Colonic mucosa (tissue), 4 donors: ENCODE measurements at places on chromosomes 5 and 9. TPM values are rescaled to one million over a fixed set of nuclear protein-coding genes. Genes with fewer than 3 reads are reported as not detected.
A peak's percentile ranks its signal among the peaks of the same experiment; 100 is the strongest.

DNA sequence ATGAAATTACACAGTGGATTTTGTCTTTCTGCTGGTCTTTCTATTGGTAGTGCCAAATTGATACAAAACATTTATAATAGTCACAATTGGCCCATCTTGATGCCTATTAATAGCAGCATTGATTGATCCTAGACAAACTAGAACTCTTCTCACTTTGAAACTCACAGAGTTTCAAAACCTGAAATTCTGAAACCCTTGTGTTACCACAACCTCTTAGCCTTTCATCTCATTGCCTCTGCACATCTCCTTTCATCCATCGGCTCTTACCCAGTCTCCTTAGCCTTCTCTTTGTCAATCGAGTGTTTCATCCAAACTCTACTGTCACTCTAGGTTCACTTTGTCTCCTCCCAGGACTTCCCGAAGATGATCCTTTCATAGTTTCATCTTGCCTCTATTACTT lies 22.1 kb downstream of the PLPPR1 start:
- no peak for DNase-seq

DNA sequence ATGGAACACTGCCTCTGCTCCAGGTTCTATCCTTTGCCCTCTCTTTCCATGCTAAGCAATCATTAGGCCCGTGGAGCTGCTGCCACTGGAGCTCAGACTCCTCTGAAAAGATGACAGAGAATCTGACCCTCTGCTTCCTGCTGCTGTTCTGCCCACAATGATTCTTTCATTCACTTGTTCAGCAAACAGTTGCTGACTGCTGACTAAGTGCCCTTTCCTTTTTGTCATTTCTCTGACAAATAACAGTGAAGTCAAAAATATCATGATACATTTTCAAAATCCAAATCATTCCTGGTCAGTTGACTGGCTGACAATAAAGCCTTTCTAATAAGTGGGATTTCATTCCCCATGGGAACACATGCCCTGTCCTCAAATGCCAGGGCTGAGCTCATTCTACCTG lies 110.1 kb downstream of the SIL1 start:
- DNase-seq = no peak

DNA sequence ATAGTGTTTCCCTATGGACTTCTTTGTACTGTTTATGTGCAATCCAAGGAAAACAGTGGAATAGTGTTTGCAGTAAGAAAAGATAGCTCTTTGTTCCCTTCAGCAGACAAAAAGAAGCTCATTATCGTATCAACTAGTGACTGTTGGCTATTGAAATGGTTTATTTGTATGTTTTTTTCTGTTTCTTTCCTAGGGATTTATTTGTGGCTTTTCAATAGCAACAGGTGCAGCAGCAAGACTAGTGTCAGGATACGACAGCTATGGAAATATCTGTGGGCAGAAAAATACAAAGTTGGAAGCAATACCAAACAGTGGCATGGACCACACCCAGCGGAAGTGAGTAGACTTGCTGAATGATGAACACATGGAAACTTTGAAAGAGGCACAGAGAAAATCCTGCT lies 65.1 kb downstream of the SLC44A1 start:
- DNase-seq = no peak

- no peak for DNase-seq
These were observed 7.4 kb upstream of the SPDL1 start for GRCh38 chr5:169576181-169576598.

- peak; percentile 61 for DNase-seq
These were observed 1.1 kb downstream of the LARP1 start for GRCh38 chr5:154756009-154756867.

DNA sequence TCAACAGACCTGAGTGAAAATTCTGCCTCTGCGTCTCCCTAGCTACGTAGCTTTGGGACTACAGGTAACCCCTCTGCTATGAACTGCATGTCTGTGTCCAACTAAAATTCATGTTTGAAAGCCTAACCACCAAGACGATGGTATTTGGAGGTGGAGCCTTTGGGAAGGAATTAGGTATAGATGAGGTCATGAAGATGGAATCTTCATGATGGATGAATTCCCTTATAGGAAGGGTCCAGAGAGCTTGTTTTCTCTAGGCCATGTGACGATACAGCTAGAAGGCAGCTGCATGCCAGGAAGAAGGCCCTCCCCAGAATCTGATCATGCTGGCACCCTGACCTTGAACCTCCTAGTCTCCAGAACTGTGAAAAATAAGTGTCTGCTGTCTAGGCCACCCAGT lies 296.4 kb downstream of the SLIT3 start:
- no peak for DNase-seq

GRCh38 chr9:35649431-35650340 lies 1.0 kb downstream of the SIT1 start:
- DNase-seq = no peak

DNA sequence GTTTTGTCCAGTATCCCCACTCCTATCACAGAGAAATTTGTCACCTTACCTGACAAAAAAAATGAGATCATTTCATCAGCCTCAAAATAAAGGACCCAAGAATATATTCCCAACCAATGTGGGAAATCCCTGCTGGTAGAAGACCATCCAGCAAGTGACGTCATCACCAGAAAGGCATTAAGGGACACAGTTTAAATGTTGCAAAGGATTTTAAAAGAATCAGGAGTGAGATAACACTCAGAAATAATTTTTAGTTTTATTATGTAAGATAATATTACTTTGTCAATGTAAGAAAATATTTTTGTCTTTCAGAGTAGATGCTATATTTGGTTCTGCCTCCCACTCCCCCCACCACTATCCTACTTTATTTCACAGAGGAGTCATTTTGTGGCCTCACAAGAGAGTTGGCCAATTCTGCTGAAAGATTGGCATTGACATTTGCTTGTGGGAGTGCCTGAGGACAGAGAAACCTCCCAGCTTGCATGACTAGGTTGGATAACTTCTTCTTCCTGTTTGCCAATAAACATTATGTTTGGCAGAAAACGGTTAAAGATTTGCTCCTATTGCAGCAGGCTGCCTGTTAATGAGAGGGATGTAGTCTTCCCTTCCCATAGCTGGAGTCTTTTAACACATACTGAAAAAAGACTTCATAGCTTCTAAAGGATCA lies 288.6 kb upstream of the DAB2 start:
- DNase-seq = no peak

GRCh38 chr5:177133096-177133852 lies at the start of gene NSD1:
Gene NSD1 (plus strand): TSS chr5:177133773. CDS start chr5:177135104, 1,331 bp downstream.
- DNase-seq = peak; percentile 90

DNA sequence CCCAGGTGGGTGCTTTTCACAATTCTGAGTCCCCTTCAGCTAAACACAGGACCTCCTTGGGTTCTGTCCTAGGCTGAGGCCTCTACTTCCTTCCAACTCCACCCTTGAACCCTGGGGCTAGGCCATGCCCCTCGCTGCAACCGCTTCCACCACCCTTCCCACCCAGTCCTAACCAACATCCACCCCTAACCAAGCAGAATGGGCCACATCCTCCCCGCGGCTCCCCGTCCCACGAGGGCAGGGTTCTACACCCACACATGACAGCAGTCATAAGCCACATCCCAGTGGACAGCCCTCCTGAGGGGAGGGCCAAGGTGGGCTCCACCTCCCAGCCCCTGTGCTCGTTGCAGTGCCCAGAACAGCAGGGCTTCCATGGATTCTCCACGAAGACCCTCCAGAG lies 65.8 kb downstream of the SHB start:
- no peak for DNase-seq

GRCh38 chr9:131469356-131469755 lies 33.4 kb upstream of the POMT1 start:
- DNase-seq = no peak

- DNase-seq = peak; percentile 25
These were observed 212.0 kb downstream of the DEPDC1B start for GRCh38 chr5:60487885-60488442.

- no peak for DNase-seq
These were observed 287.8 kb downstream of the MTRR start for GRCh38 chr5:8156706-8157105.

DNA sequence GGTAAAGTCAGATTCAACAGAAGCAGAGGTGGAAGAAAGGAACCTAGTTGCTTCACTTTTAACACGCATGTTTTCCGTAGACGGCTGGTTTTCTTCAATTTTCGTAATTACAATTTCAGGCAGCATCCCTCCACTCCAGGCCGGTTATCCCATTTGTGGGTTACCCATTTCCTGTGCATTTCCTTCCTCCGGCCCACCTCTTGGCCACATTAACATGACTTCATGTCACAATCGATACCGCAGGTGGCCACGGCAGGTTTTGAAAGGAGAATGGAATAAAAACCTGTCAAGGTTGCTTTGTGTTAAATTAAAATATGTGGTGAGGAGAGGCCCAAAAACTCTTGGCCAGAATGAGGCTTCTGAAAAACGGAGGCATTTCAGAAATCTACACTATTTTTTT lies 130.2 kb downstream of the PCSK5 start:
- DNase-seq = no peak

DNA sequence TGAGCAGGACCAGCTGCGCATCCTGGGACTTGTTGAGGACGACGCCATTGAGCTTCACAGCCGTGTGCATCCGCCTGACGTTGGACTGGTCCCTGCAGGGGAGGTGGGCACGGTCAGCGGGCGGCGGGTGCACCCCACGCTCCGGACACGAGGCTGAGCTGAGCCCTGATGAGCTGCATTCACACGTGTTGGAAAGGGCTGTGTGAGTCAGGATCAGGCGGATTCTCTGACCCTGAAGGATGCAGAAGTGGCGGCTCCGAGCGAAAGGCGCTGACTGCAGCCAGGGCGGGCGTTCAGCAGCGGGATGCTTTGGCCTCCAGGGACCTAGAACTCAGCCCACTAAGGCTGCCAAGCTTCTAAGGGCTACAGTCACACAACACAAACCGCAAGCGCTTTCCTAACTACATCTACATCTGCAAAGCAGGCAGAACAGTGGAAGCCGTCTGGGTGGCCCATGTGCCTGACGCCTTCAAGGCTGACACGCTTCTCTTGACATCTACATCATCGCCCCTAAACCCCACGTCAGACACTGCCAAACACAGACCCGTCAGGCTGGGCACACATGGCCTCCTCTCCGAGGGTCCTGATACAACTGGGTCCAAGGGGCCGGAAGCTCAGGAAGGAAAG lies 44.9 kb downstream of the NKD2 start:
- no peak for DNase-seq

DNA sequence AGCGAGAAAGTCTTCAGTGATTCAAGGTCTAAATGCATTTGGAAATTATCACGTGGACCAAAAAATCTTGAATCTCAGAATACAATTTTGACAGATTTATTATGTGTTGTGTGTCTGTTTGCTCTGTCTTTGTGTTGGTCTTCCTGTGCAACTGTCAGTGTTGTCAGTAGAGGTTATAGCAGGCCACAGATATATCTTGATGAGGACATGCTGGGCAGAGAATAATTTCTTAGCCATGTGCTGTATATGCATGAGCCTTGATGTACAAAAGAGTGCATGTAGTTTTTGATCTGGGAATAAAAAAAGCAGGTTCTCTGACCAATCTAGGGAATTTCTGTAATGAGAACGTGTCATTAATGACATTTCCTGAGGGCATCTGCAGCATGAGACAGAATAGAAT lies 57.6 kb downstream of the ZSWIM6 start:
- no peak for DNase-seq

DNA sequence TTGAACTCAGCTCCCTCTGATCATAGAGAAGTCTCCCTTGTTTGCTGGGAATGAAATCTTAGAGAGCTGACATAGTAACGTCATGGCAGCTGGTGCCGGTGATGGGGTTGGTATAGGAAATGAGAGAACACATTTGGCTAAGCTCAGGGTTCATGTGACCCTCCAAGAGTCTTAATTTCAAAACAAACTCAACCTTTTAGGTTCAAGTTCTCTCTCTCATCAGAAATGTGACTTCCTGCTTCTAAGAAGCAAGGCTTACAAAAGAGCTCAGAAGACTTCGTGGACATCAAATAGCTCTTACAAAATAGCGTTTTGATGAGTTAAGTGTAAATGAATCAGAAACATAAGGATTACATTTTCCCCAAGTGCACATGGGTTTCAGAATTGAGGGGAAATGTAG lies 97.3 kb downstream of the PAPPA start:
- no peak for DNase-seq

DNA sequence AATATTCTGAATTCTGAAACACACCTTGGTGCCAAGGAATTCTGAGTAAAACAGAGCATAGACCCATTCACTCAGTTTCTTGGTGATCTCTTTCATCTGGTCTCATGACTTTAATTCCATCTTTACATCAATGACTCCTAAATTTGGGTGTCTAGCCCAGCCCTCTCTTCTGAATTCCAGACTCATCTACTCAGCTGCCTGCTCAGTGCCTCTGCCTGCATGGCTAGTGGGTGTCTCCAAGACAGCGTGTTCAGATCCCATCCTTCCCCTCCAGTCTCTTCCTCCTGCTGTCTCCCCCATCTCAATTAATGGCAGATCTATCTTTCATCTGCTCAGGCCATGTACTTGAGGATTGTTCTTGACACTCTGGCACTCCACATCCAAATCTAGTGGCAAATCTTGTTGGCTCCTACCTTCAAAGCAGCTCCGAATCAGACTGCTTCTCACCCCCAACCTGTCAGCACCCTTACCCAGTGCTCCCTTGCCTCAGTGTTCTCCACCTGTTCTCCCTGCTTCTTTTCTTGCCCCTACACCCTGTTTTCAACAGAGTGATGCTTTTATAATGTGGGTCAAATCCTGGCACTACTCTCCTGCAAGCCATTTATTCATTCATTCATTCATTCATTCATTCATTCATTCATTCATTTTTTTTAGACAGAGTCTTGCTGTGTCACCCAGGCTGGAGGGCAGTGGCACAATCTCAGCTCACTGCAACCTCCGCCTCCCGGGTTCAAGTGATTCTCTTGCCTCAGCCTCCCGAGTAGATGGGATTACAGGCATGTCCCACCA lies 5.3 kb downstream of the CAVIN4 start:
- no peak for DNase-seq

DNA sequence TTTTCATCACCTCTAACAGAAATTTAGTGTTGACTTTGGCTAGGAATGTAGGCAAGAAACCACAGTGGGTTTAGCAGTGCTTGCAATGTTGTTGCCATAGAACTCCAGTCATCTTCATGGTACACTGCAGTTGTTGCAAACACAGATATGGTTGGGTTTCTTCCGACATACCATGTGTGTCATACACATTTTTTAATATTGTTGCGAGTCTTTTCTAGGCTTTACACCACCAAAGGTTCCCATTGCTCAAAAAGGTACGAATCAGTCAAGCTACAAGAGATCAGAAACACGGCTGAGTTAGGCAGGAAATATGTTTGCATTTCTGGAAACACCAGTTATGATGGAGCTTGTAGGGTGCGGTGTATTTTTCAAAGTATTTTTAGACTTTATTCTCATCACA lies 172.4 kb downstream of the SYK start:
- DNase-seq = no peak

AGPAT2 gene
- 372 TPM for total RNA-seq

CBY3 gene
- total RNA-seq = not detected

TPPP gene
- total RNA-seq = 1.7 TPM

RORB gene
- total RNA-seq = 0.15 TPM

INSL4 gene
- total RNA-seq = not detected
